Stimulated activated CD8-positive, alpha-beta memory T cell treated with anti-CD3 and anti-CD28 coated beads, Interleukin-4, amount 100 ng/mL, for 4 hours (primary cell): ENCODE measurements at places on chromosomes 13 and 19.

DNA sequence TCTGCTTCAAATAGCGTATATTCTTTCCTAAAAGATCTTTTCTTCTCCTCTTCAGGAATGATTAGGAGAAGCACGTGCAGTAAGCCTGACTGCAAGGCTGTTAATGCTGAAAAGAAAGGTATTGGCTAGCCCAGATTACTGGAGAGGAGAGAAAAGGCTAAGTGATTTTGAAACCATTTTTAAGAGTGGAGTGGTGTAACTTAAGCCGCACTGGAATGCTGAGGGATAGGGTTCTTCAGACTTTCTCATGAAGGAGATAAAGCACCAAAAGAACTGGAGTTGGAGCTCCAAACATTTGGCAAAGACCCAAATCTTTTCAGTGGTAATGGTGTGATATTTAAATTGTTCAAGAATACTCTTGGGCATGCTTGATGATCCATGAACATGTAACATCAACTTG lies 388.3 kb downstream of the COG6 start:
- DNase-seq, result no peak

DNA sequence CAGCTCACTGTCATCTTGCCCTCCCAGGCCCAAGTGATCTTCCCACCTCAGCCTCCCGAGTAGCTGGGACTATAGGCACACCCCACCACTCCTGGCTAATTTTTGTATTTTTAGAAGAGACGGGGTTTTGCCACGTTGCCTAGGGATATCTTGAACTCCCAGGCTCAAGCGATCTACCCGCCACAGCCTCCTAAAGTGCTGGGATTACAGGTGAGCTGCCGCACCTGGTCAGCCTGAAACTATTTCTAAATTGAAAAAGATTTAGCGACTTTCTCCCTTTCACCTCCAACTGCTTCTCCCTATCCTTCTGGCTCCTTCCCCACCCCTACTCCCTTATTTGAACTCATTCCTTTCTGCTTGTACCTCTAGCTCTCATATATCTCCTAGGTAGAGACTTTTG lies 19.8 kb upstream of the NAA16 start:
- DNase-seq, result no peak

DNA sequence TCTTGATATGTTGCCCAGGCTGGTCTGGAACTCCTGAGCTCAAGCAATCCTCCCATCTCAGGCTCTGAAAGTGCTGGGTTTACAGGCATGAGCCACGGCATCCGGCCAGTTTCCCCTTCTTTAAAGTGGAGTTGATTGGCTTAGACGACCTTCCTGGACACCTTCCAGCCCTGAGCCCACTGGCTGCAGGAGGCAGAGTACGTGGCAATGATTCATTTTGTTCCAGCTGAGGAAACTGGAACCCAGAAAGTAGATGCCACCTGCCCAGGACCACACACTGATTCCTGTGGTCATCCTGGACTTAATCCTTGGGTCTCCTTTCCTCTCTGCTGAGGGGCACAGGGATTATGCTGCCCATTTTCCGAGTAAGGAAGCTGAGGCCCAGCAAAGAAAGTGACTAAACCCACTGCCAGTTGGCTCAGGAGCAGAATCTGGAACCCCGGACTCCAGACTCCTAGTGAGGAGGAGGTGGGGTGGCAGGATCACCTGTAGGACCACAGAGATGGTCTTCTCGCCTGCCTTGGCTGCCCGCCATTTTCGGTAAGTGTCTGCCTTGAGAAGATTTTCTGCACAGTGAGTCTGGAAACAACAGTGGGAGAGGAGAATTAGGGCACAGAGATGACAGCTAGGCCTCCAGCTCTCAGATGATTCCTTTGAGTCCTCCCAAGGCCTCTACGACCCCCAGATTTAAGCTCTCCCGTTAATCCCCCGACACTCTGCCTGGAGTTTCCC lies 737 bp downstream of the XRCC1 start:
- no peak for DNase-seq

GRCh38 chr13:21701460-21701859 lies 30.6 kb downstream of the FGF9 start:
- DNase-seq, result no peak

- no peak for DNase-seq
Measured at GRCh38 chr19:39401070-39401548, 5.5 kb upstream of the ZFP36 start.

DNA sequence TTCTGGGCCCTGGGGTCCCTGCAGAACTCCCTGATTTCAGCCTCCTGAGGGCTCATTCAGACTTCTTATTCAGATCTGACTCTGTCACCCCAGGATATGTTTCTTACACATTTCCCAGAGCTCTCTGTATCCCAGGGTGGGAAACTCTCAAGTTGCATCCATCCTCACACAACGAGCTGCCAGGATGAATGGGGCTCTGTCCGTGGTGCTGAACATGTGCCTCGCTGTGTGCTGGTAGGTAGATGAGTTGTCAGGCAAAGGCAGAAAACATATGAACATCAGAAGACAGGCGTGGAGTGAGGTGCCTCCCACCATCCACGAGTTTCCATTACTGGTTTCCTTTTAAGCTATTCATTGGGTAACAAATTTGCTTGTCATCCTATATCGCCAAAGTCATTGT lies 11.4 kb upstream of the IGFL1 start:
- DNase-seq, result no peak

DNA sequence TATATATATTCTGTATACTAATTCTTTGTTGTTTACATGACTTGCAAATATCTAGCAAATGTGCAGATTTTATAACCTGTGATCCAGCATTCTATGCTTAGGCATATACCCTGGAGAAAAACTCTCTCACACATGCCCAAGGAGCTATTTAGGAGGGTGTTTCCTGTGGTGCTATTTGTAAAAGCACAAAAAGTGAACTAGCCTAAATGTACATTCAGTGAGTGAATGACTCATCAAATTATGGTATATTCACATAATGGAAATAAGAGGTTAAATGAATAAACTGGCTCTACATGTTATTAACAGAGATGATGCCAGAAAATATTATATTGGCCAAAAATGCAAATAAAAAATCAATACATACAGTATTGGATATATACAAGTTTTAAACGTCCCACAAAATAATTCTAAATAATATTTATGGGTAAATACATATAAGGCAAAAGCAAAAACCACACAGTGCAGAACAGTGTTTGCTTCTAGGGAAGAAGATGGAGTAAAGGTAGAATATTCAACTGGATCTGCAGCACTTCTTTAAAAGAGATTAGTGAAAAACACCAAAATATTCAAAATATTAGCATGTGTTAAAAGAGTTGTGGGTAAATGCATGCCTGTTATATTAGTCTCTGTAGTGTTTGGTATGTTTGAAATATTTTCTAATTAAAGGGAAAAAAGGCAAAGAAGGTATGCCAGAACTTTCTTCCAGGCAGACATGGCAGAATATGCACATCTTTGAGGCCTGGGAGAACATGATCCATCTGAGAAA lies 344.7 kb downstream of the KLF5 start:
- no peak for DNase-seq

GRCh38 chr13:108494991-108495645 lies 134.3 kb upstream of the MYO16 start:
- DNase-seq, result no peak

DNA sequence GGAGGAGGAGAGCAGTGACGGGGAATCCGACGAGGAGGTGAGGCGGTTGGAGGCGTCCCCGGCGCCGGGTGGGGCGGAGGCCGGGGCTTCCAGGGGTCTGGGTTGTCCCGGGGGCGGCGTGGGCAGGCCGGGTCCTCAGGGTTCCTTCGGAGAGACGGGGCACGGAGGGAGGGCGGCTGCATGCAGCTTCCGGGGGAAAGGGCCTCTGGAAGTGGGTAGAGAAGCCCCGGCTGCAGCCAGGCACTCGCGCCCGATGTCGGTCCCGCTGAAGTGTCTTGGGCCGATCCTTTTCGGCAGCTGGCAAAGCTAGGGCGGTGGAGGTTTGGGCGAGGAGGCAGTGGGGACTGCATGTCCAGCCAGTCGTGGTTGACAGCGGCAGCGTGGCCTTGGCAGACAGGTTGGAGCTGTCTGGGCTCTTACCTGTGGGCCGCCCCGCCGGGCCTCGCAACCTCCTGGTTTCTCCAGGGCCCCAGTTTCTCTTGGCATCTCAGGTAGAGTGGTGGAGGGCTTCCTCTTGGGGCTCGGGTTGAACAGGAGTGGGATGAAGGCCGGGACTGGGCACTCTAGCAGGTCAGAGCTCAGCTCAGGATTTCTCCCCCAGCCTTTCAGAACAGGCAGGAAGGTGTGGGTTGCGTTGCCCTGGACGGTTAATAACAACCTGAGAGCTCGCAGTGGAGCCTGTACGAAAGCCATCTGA lies 690 bp downstream of the KMT2B start:
- DNase-seq, result peak; percentile 57

DNA sequence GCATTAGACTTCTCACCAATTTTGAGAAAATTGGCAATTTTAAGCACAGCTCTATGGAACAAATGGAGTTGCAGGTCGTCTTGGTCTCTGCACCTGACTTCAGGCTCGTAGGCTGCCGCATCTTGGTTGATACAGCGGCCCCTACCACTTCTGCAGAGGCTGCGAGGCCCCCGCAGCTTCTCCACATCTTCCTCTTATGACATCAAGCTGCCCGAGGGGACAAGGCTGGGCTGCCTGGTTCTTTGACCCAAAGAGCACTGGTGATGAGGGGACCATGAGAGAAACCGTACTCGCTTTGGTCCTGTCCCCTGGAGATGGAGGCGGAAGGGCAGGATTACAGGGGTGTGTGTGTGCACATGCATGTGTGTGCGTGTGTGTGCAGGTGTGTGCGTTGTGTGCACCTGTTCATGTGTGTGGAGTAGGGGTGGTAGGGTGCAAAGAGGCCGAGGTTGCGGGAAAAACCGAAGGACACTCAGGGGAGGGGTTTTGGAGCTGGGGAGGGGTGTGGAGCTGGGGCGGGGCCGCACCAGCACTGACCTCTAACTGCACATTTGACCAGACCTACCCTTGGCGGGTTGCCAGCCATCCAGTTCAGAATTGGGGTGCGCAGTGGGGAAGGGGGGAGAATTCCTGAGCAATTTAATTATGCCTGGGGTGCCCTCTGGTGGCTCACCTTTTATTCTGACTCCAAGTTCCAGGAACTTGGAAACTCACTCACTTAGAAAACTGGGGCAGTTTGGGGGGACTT lies 65.1 kb upstream of the ARHGEF7 start:
- no peak for DNase-seq

DNA sequence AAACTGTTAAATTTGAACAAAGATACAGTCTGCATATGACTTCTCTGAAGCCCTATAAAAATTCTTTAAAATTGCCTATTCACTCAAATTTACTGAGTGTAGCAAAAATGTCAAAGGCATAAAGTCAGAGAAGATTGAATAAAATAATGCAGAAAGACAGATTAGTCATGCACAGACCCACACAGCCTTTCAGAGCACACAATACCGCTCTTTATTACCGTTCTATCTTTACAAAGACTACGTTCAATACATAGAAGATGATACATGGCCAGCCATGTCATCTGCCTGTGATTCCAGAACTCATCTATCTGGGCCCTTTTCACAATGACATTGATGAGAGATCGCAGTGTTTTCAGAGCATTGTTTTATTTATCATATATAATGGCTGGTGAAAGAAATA lies 107.2 kb downstream of the URI1 start:
- DNase-seq, result no peak

DNA sequence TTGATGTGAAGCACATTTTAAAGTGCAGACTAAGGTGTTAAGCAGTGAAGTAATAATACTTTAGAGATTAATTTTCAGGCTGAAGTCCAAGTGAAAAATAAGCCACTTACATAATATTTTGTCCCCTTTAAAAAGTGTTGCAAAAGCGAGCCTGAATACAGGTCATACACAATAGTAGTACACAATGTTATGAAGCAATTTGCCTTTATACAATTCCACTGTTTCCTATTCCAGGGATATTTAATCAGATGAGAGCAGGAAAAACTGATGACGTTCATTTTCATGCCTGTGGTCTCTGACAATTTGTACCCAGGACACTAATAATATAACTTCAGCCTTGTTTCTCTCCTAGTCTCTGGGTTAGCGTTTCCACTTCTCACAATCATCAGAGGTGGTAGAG lies 916.7 kb downstream of the PCDH9 start:
- no peak for DNase-seq

- no peak for DNase-seq
Measured at GRCh38 chr13:73011751-73012150, 47.1 kb upstream of the KLF5 start.

DNA sequence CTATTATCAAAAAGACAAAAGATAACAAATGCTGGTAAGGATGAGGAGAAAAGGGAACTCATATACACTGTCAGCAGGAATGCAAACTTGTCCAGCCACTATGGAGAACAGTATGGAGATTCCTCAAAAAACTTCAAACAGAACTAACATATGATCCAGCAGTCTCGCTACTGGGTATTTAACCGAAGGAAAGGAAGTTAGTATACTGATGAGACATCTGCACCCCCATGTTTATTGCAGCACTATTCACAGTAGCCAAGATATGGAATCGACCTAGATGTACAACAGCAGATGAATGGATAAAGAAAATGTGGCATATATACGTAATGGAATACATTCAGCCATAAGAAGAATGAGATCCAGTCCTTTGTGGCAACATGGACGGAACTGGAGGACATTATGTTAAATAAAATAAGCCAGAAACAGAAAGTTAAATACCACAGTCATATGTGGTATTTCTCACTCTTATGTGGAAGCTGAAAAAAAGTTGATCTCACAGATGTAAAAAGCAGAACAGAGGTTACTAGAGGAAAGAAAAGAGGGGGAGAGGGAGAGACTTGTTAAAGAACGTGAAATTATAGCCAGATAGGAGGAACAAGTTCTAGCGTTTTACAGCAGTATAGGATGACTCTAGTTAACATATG lies 83.2 kb downstream of the RUBCNL start:
- no peak for DNase-seq

- DNase-seq, result no peak
Measured at GRCh38 chr19:35284153-35285094, 2.1 kb downstream of the HAMP start.

DNA sequence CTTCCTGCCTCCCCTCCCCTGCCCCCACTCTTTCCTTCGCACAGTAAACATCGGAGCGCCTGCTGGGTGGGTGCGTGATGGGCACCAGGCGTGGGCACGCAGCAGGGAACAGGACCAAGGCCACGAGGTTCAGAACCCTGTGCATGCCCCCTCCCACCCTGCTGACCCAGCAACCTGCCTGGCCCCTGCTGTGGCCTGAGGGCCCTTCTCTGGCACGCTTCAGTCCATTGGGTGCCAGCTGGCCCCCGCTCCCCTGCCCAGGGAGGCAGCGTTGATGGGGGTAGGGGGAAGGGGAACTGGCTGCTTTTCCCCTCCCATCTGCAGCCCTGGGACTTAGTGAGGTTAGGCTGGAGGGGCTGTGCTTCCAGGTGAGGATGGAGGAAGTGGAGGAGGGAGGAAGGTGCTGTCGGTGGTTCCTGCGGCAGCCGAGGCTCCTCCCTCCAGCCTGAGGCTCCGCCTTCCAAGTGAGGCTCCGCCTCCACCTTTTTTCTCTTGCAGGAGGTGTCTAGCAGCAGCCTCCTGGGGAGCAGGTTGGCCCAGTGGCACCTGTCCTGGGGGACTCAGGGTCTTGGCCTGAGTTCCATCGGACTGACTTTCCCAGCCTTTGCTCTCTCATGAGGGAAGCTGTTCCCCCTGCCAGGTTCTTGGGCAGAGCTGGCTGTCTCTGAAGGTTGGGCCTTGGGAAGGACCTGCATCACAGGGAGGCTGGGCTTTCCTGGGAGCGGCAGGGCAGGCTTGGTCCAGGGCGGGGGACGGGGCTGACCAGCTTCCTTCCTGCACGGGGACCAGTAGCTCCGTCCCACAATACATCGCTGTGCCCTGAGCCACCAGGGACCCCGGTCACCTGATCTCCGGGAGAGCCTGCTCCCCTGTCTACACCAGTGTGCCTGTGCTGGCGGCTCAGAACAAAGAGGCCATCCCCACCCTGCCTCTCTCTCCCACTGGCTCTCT lies 7.3 kb downstream of the PIAS4 start:
- no peak for DNase-seq
